ENCODE measurements at places on chromosomes 11 and 22.

DNA sequence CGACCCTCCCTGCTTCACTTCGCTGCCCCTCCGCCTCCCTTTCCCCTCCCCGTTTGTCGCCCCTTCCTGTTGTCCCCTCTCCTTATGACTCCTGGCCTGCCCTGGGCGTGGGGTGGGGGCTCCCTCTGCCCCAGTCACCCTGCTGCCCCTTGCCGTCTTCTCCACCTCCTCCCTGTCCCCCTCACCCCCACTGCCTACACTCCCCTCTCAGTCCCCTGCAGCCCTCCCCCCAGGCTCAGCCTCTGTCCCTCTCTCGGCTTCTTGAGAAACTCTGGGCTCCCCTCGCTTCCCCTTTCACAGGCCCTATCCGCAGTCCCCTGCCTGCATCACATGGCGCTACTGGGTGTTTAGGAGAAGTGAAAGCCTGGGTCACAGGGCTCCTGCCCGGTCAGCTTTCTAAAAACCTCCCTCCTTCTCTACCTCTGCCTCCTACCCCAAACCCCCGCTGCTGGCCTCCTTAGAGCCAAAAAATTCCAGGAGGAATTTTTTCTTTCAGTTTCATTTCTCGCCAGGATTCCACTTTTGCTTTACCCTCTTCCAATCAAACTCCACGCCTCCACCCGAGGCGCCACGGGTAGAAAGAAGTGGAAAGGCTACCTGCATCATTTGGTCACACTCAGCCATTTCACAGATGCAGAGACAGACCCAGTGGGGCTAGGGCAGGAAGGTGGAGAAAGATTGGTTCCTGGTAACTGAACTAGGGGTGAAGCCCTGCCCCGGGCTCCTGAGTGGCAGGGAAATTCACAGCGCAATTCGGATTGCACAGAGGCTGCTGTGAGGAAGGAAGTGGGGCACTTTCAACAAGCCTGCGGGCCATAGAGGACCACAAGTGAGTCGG is at the start of gene SLC15A3:
Gene SLC15A3 (minus strand): TSS at position 273 of the 838 bp plus-strand sequence. CDS start 625 bp downstream, outside the sequence.
- peak; percentile 42 for DNase-seq

GRCh38 chr11:15473954-15474837 is 359.5 kb downstream of the INSC start:
- DNase-seq, result no peak

GRCh38 chr11:12865863-12866595 is 143.1 kb upstream of the RASSF10 start:
- DNase-seq, result no peak

- no peak for DNase-seq
These were observed 2.2 kb downstream of the UBXN1 start for GRCh38 chr11:62676698-62677097.

DNA sequence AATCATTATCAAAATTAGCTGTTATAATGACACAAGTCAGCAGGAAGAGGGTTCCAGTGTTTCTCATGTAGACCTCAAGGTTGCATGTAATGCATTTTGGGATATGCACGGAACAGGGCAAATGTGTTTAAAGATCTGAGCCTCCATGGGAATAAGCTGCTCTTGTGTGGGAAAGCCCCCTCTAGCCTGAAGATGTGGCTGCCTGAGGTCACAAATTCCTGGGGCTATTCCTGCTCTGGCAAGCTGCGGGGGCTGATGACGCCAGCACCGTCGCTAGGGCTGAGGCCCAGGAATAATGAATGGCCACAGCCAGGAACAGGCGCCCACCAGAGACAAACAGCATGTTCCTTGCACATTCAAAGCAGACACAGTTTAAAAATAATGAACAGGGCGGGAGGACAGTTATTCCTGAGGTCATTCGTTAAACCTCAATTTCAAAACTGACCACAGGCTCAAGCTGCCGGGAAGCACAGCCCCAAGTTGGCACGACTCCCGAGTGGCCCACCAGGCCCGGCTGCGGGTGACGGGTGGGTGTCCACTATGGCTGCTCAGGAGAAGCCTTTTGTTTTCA is 11.7 kb downstream of the OSBPL5 start:
- no peak for DNase-seq

GRCh38 chr22:23401910-23402274 is 178.2 kb downstream of the IGLL1 start:
- DNase-seq, result no peak

All from iPS-NIHi11 (cell line).